ENCODE measurements at places on chromosomes 11 and 22.

GRCh38 chr11:8735094-8735493 lies 52.5 kb downstream of the RPL27A start:
- no peak for DNase-seq

DNA sequence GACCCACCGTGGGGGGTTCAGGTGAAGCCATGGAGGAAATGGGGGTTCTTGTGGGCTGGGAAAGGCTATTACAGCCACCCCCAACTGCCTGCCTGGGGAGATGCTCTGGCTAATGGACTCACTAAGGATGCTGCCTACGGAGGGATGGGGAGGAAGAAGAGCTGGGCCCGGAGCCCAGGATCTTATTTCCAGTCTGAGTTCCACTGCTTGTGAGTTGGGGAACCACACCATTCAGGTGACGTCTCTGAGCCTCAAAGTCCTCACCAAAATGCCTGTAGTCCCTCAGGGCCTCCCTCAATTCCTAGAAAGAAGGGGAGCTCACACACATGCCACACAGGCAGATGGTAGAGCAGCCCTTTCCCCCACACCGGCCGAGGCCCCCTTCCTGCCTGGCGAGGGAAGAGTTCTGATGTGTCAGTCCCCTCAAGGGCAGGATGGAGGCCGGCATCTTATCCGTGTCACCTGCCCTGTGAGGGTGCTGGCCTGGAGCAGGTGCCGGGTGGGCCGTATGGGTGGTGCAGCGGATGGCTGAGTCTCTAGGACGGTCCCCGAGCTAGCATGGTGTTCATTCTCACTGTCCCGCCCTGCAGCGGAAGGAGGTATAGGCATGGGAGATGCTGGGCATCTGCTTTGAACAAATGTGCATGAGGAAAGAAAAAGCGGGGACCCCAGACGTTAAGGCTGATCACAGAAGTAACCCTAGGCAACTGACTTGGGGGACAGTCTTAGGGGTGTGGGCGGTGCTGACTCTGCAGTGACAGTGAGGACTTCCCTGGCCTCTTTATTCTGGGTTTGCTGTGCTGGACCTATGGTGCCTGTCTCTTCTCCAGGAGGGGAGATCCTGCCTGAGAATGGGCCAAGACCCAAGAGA lies 15.7 kb downstream of the MRGPRF start:
- no peak for DNase-seq

- no peak for DNase-seq
These were observed 10.6 kb upstream of the CCDC83 start for GRCh38 chr11:85844439-85845123.

DNA sequence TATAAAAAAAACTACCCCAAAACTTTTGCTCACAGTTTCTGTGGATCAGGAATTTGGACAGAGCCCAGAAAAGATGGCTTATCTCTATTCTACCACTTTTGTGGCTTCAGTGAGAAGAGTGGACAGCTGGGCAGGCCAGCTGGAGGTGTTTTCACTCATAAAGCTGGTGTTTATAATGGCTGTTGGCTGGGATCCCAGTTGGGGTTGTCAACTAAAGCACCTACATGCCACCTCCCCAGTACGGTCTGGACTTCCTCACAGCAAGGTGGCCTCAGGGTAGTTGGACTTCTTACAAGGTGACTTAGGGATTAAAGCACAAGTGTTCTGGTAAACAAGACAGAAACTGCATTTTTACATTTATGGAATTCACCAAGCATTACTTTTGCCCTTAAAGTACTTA lies 171.0 kb downstream of the NELL1 start:
- no peak for DNase-seq

- DNase-seq: no peak
These were observed 128.9 kb downstream of the CCDC34 start for GRCh38 chr11:27234043-27234668.

DNA sequence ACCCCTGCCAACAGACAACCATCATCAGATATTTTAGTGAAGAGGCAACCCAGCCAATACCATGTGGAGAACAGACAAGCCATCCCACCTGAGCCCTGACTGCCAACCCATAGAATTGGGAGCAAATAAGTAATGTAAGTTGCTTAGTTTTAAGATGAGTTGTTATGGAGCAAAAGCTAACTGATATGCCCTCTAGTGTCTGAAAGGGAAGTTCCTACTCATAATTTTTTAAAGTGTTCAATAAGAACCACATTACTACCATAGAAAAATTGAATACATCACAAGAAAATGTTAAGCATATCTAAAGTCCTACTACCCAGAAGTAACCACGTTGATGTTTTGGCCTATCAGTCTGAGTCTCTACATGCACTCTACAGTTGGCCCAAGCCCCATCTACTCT lies 50.8 kb upstream of the SLC36A4 start:
- no peak for DNase-seq

DNA sequence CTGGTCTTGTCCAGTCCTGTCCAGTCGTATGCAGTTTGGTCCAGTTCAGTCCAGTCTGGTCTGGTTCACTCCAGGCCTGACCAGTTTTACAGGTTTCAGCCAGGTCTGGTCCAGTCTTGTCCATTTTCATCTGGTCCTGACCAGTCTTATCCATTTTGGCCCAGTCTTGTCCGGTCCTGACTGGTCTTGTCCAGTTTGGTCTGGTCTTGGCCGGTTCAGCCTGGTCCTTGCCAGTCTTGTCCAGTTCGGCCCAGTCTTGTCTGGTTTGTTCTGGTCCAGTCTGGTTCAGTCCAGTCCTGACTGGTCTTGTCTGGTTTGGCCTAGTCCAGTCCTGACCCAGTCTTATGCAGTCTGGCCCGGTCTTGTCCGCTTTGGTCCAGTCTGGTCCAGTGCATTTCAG lies 380.2 kb downstream of the OR4C45 start:
- DNase-seq: no peak

Measured in T-helper 9 cell (primary cell).